ENCODE measurements at places on chromosomes 7 and 10.

- no peak for DNase-seq
These were observed 85.9 kb upstream of the NPVF start for GRCh38 chr7:25314094-25314730.

GRCh38 chr7:158973941-158974785, 117.8 kb downstream of the DYNC2I1 start:
- DNase-seq: no peak

DNA sequence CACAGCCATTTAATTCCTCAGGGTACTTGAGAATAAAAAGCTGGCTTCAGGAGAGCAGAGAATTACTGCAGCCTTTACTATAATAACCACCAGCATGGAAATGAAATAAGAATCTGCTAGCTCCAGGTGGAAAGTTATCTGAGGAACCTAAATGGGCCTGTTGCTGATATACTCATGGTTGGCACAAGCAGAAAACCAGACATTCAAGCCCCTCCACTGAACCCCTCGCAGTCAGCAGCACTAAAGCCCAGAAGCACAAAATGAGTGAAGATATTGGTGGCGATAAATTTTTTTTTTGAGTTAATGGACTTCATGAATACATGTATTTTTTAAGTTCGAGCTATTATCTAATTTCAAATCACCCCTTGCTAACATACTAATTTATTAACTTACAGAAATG, 303.9 kb upstream of the NRP1 start:
- DNase-seq: no peak

GRCh38 chr10:91593834-91594233, 39.0 kb downstream of the PPP1R3C start:
- no peak for DNase-seq

- no peak for DNase-seq
These were observed 144.2 kb upstream of the GLI3 start for GRCh38 chr7:42381161-42381560.

All from GM12892 (cell line).